ENCODE measurements at places on chromosomes 11 and 22.
A peak's percentile ranks its signal among the peaks of the same experiment; 100 is the strongest.

DNA sequence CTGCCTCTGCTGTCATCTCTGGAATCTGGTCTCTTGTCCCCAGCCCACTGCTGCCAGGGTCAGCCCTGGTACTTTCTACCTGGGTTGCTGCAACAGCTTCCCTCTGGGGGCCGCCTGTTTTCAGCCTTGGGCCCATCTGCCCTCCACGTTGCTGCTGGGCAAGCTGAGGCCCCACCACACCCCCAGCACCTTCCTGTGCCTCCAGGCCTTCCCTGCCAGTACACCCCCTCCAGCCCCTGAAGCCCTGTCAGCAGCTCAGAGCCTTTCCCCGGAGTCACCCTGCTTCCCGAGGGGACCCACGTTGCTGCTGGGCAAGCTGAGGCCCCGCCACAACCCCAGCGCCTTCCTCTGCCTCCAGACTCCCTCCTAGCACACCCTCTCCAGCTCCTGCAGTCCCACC, 3.3 kb upstream of the SAMM50 start:
- no peak for DNase-seq

DNA sequence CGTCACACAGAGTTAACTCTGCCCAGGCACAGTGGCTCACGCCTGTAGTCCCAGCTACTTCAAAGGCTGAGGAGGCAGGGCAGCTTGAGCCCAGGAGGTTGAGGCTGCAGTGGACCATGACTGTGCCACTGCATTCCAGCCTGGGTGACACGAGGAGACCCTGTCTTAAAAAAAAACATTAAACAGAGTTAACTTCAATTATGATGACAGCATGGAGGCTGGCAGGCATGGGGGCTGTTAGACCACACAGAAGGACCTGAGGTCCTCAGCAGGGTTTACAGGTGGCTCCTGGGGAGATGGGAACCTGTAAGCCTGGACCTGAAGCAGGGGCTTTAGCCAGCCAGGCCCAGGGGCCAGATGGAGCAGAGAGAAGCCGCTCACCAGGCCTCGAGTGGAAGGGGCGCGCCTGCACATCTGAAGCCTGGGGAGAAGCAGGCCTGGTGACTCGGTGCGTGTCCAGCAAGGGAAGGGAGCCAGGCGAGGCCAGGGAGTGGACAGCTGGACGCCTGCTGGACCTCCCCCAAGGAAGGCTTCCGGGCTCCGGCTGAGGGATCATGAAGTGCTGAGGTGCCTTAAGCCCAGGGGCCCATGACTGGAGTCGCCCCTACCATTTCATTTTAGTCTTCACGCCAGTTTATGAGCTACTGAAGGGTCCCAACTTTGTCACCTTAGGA, 25.3 kb downstream of the RPUSD4 start:
- no peak for DNase-seq

DNA sequence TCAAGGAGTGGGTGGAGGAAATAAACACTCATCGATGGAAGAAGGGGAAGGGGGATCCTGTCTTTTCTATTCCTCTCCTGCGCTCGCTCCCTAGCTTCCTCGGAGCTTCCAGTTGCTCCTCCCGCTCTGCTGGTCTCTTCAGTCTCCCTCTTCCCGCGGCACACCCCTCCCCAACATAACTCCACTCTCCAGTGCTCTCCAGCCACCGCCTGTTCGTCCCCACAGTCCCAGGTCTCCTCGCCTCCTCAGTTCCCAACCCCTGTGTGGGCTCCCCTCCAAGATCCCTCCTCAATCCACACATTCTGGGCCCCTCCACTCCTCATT, 438 bp downstream of the ZW10 start:
- DNase-seq: peak; percentile 2

GRCh38 chr11:73521621-73522020, 76.3 kb downstream of the FAM168A start:
- peak; percentile 79 for DNase-seq

GRCh38 chr11:8096575-8096974, 15.6 kb downstream of the TUB start:
- no peak for DNase-seq

DNA sequence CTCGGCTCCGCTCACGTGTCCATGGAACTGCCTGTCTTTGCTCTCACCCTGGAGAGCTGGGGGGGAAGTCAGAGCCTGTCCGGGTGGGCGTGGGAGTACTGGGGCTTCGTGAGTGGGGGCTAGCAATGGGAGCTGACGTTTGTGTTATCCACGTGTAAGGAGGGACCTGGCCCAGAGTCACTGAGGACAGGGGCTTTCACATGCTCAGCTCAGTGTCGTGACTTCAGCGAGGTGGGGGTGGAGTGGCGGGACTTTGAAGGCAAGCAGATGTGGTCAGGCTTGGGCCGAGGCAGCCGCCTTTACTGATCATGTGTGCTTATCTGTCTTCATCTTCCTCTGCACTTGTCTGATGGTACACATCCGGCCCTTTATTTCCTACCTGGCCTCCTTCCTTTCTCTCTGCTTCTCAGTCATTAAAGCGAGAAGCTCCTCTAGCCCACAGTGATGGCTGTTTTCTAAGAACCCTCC, 113.1 kb upstream of the NNMT start:
- DNase-seq: no peak

DNA sequence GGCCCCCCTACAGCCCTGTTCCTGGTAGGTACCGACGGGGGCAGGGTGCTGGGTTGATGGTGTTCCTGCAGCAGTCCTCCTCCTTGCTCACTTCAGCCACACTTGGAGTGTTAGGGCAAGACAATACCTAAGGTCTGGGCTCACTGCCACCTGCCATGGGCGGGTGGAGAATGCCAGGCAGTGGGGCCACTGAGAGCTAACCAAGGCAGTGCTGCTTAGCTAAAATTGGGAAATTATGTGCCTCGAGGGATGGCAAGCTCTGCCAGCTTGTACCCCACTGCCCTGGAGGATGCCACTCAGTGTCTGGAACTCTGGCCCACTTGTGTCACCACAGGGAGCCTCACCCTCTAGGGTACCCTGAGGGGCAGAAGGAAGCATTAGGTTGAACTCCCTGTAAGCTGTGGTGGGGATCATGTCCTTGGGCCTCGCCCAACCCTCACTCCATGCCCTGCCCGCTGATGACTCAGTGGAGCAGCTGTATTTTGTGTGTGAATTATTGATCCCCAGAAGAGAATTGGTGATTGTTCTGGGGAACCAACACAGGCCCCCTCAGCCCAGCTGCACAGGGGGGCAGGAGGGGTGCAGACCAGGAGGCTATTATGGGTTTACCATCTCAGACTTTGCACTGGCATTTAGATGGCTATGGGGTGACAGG, 17.7 kb downstream of the PHLDB1 start:
- no peak for DNase-seq

DNA sequence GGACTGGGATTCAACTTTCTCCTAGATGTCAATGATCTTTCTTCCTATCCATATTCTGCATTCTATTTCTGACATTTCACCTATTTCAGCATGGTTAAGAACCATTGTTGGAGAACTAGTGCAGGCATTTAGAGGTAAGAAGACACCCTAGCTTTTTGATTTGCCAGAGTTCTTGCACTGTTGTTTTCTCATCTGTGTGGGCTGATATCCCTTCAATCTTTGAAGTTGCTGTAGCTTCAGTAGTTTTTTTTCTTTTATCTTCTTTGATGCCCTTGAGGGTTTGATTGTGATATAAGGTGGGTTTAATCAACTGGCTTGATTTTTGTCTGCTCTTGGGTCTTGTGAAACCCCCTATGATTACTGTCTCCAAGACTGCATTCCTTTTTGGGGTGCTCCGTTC, 502.1 kb downstream of the ETS1 start:
- no peak for DNase-seq

DNA sequence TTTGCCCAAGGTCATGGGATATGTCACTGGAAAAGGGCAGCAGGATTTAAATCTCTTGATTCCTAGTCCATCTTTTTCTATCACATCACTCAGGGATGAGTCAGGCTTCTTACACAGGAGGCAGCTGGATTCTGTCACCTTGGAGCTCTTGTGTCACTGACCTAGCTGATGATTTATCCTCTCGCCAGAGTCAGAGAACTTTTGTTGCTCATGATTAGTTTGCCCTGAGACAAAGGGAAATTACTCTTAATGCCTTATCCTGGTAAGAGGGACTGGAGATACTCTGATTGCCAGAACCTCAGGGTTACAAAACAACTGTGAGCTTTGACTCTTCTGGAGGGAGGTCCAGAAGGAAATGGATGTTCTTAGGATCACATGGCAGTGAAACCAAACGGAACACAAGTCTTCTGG, 10.1 kb downstream of the COA4 start:
- peak; percentile 98 for DNase-seq

GRCh38 chr22:35548722-35549112, 8.1 kb downstream of the RASD2 start:
- DNase-seq: no peak

GRCh38 chr22:24120044-24120443, 61.2 kb upstream of the SUSD2 start:
- no peak for DNase-seq

DNA sequence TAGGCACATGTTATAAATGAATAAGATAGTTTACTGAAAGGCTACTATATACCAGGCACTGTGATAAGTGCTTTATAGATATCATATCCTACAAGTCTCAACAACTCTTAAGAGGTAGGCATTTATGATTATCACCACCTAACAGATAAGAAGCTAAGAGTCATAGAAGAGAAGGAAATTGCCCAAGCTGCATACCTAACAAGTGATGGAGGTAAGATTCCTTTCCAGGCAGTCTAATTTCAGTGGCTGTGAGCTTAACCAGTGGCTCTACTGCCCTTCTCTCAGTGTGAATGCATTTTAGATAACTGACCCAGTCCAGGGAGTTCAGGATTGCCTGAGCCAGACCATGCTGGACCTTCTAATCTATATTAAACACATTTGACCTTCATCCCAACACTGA, 39.2 kb downstream of the HEPHL1 start:
- DNase-seq: no peak

DNA sequence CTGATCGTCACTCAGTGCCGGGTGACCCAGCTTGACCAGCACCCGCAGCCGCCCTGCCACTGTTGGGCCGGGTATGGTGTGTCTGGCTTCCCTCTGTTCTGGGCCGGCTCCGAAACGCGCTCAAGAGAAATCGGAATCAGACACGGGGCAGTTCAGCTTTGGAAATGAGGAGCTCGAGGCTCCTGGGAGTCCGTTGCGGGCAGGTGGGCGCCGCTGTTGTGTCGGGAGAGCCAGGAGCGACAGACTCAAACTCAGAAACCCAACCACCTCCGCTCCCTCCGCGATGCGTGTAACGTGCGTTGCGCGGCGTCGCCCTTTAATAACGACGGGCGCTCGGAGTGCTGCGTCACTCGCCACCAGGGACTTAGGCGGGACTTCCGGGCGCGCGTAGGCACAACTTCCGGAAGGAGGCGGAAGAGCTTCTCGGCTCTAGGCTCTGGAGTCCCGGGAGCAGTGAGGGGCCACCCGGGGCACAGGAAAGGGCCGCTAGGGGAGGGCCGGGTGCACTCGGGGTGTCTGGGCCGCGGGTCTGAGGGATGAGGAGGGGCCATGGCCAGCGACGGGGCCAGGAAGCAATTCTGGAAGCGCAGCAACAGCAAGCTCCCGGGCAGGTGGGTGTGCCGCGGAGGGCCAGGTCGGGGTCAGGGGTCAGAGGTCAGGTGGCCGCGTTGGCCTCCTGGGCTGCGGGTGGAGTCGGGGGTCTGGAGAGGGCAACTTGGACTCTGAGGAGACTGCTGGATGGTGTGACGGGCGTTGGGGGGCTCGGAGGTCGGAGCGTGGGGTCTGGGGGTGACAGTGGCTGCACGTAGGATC, at the start of gene TBC1D22A:
TSS of gene TBC1D22A (plus strand) at position 413 of the 813 bp plus-strand sequence. CDS start at position 550, 137 bp downstream.
- peak; percentile 78 for DNase-seq

DNA sequence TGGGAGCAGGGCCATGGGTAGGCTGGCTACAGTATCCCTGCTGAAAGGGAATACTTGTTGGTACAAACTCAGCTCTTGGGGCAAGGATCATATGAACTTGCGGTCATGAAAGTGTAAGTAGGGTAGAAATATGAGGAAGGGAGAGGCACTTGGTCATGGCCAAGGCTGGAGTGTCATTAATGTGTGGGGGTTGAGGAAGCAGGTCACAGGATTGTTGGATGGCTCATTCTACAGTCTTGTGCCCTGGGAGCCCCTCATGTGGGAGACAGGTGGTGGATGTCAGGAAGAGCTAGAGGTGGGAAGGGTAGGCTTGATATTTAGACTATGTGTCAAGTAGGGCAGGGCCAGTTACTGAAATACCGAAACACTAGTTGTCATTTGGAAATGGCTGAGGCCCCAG, 95.5 kb downstream of the RRM1 start:
- DNase-seq: no peak

DNA sequence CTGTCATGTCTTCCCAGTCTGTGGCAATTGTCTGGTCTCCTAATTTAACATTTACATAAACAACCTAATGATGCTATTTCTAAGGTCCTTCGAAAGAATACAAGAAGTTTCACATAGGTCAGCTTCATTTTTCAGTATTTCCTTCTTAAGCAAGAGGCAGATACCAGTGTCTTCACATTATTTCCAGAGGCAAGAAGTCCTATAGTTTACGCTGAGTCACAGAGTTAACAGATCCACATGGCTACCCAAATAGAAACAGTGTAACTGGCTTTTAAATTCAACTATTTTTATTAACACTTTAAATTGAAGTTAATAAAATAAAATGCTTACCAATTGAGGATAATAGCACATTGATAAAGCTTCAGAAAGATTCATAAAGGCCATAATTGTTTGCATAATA, 10.9 kb downstream of the PRRG4 start:
- DNase-seq: no peak

DNA sequence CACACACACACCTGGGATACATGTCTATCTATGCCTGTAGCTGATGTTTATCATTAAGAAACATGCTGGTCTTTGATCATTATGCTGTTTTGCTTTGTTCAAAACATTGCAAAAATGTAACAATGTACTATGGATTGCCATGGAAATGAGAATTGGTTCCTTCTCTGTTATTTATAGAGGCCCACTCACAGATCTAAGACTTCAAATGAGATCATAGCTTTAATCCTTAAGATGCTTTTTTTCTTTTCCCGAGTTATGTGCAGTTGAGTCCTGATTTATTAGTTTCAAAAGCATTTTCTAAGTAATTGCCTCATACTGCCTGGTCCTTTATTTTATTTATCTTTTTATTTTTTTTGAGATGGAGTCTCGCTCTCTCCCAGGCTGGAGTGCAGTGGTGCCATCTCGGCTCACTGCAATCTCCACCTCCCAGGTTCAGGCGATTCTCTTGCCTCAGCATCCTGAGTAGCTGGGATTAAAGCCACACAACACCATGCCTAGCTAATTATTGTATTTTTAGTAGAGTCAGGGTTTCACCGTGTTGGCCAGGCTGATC, 131.4 kb downstream of the LUZP2 start:
- DNase-seq: no peak

DNA sequence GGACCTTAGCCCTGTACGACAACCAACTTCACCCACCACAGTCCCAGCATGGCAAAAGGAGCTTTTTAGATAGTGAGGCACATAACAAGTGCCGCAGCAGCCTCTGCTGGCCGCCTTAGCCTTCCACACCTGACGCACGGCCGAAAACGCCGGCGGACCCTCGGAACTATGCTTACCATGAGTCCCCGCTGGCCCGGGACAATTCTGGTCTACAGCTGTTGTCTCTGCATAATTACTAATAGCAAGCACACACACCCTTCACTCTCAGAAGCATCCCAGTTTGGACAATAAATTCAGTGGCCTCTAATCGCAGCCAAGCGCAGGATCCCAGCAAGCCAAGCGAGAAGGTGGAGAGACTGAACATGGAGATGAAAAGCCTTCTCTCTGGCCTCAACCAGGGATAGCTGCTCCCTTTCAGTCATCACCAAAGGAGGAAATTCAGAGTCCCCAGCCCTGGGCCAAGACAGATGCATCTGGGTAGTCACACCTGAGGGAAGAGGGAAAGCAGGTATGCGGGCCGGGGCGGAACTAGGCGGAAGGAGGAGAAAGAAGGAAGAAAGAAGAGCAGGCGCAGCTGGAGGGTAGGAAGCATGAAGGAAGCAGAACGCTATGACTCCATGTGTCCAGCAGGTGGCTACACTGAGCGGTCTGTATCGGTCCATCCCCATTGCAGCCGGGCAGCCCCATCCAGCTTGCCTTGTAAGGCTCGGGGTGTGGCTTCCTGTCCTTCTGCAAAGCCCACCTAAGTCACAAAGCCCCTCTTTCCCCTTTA, 40.3 kb downstream of the BUD13 start:
- DNase-seq: peak; percentile 55
